ENCODE measurements at places on chromosomes 5 and 9.

- no peak for DNase-seq
Observed at GRCh38 chr9:79660615-79661014, 88.8 kb downstream of the TLE4 start.

- DNase-seq: no peak
Observed at GRCh38 chr9:68446836-68447235, 90.4 kb downstream of the PGM5 start.

DNA sequence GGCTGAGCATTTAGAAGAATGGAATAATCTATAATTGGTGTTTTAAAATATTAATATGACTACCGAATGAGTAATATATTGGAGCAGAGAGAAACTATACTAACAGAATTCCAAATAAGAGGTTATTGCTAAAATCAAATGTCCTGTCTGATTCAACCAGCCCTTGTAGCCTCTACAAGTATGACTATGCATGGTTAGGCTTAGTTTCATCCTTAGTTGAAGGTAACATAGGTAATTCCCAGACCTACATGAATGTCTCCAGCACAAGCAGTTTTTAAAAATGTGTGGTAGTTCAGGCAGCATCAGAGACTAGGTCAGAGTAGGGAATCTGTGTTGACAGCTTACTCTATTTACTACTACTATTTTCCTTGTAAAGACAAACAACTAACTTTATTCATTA is 51.7 kb upstream of the SLC27A6 start:
- DNase-seq: no peak

- no peak for DNase-seq
Observed at GRCh38 chr5:119269061-119269944, 86.5 kb upstream of the TNFAIP8 start.

- DNase-seq: no peak
Observed at GRCh38 chr9:107438211-107439031, 51.1 kb downstream of the KLF4 start.

DNA sequence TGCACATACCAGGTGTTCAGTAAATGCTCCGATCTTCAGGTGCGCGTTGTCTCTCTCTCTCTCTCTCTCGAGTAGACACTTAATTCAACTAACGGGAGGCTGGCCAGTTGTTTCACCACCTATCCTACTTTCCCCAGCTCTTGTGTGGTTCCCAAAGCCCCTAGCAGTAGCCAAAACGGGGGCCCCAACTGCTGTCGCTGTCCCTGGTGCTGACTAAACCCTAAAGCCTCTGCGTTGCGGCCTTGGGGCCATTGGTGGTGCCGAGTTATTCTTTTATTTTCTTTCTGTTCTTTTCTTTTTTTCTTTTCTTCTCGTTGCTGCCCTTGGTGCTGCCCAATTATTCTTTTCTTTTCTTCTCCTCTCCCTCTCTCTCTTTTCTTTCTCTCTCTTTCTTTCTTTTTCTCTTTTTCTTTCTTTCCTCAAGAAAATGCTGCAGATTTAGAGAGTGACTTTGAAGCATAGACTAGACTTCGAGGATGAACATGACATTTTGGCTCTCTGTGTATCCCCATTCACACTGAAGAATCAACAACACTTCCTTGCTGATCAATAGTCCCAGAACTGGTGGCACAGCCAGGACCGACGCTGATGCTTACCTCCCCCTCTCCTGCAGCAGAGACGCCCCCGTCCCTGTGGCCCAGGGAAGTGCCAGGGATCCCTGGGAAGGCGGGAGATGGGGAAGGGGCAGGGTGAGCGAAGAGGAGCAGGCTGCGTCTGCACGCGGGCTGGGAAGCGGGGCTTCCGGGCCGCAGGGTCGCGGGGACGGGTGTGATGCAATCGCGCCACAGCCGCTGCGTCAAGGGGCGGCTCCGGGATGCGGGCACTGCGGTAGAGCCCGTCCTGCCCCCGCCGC is at the start of gene FBLL1:
TSS of gene FBLL1 (plus strand) at position 785 of the 853 bp plus-strand sequence. CDS start 200 bp downstream, outside the sequence.
- DNase-seq: peak; percentile 4

DNA sequence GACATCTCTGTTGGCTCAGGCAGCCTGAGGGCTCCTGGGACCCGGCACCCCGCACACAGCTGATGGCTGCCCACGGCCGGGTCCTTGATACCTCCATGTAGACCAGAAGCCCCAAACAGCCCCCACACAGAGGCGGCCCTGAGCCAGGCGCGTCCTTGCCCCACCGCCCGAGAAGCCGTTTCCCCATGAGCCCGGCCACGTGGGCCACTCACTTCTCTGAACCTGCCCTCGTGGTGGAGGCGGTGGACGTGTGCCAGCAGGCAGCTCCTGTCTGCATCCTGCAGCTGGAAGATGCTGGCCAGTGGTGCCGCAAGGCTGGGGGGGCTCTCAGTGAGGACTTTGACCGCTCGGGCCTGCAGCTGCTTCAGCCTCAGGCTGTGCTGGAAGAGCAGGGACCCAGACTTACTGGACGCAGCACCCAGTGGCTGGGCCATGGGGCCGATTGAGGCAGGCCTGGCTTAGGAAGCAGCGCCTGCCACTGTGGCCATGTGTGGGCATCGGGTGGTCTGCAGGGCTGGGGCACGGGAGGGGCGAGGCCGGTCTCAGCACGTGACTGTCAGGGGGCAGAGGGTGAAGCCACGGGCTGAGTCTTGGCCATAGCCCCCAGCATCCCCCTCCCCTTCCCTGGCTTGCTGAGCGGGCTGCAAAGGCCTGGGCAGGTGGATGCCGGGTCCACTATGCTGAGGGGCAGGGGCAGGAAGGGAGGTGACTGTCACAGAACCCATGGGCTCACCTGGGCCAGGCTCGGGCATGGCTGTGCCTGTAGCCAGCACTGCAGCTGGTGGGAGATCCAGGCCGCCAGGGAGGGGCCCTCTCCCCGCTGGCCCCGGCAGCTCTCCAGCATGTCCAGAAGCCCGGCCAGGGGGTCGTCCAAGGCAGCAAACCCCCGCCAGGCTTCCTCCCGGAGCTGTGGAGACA is 50.0 kb downstream of the EXD3 start:
- no peak for DNase-seq

DNA sequence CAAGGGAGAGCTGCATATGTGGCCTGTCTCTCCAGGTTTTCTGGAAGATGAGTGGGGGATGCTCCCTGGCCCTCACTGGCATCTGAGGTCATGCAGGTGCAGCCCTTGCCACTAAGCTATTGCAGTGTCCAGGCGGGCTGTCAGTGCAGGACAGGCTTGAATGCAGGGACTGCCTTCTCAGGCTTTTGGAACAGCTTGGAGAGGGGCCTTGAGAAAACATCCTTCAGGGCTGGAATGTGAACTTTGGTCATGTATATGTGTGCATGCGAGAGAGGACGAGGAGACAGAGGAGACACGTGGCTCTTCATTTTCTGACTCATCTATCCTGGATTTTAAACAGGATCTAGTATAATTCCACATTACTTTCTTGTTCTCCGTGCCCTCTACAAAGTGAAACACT is 90.3 kb downstream of the MACROH2A1 start:
- DNase-seq: no peak

DNA sequence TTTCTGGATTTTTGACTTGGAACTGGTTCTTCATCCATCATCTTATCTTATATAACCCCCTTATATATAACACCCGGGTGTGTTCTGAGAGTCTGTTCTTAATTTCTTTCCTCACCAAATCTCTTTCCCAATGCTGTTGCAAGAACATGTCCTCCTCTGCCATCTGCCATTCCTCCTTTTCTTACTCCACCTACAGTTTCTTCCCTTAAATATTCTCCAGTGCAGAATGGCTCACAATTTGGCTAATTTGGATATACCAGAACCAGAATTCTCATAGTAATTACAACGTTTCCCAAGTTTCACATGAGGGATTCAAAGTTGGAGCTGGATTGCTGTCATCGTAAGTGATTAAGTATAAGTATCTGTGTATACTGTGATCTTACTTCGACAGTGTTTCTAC is 28.0 kb downstream of the SKP2 start:
- no peak for DNase-seq

DNA sequence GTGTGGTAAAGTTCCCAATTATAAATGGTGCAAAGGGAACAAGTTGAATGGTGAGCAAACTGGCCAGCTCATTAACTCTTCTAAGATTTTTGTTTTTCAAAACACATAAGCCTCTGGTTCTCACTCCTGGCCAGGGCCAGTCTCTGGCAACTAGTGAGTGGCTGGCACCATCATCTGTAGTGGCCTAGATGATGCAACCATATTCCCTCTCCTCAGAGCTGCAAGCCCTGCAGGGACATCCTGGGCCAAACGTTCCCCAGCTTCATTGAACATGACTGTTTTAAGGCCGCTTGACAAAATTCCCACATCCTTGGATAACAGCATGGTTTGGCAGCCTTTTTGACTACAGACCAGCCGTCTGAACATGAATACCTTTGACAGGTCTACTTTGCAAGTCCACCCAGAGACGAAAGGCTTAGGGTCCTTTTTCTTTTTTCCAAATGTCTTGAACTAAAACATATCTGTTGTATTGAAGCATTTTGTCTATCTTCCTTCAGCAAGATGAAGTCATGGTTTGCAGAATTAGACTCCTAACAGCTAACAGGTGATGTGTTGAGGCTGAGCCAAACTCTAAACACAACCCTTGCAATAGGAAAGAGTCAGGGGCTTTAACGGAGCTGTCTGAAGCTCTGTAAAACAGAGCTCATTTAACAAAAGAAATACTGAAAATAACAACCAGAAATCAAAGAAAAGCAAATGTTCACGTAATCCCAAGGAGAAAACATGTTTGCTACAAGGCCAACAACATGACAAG is 23.8 kb downstream of the MACROH2A1 start:
- DNase-seq: no peak

DNA sequence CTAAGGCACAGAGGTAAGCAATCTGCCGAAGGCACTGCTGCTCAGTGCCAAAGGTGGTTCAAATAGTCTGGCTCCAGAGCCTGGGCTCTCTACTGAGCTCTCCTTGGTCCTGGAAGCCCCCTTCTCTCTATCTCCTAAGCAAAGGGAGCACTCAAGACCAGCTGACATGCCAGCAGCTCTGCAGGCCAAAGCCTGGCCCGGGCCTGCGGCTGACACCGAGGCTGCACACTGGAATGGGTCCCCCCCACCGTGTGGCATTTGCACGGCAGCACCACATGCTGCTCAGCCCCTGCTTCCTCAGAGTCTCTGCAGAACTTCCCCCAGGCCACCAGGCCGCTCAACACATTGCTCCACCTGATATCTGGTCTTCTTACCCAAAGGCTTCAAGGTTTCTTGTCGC is 57.8 kb upstream of the GOLPH3 start:
- DNase-seq: no peak

- DNase-seq: no peak
Observed at GRCh38 chr9:124414612-124415011, 630 bp downstream of the PSMB7 start.

- no peak for DNase-seq
Observed at GRCh38 chr9:103188781-103189350, 193.7 kb downstream of the CYLC2 start.

- no peak for DNase-seq
Observed at GRCh38 chr9:2015581-2016407, 647 bp downstream of the SMARCA2 start.

DNA sequence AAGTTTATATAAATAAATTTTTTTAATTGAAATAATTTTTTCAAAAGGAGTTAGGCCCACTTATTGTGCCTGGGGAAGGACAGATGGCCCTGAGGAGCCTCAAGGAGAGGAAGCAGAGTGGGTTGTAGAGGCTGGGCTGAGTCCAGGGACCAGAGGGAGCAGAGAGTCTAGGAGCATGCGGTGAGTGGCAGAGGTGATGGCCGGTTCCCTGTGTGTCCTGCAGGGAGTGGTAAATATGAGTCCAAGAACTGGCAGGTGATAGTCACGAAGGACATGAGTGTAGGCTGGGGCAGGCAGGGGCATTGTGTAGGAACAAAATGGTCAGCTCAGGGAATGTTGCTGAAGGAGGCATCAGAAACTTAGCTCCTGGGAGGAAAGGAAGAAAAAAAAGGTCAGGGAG is 8.3 kb upstream of the BTNL9 start:
- DNase-seq: no peak

DNA sequence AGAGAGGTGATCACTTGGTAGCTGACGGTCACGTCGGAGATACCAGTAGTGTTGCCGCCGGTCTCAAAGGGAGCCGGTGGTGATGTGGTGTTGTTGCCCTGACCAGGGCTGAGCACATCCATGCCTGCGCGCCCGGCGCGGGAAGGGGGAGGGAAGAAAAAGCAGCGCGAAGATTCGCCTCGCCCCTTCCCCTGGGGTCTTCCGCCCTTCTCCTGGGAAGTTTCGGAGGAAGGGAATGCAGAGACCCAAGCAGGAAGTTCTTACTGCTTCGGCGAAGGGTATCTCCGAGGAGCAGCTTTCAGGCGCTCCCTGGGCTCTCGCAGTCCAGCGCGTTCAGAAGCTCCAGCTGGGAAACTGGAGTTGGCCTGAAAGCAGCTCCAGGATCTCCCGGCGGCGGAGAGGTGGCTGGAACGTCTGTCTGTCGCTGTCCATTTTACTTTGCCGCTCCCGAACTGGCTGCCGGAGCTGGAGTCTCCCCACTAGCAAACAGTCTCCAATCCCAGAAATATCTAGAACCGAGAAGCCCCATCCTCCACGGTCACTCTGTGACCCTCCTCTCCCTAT is 565 bp downstream of the HTR1A start:
- no peak for DNase-seq

DNA sequence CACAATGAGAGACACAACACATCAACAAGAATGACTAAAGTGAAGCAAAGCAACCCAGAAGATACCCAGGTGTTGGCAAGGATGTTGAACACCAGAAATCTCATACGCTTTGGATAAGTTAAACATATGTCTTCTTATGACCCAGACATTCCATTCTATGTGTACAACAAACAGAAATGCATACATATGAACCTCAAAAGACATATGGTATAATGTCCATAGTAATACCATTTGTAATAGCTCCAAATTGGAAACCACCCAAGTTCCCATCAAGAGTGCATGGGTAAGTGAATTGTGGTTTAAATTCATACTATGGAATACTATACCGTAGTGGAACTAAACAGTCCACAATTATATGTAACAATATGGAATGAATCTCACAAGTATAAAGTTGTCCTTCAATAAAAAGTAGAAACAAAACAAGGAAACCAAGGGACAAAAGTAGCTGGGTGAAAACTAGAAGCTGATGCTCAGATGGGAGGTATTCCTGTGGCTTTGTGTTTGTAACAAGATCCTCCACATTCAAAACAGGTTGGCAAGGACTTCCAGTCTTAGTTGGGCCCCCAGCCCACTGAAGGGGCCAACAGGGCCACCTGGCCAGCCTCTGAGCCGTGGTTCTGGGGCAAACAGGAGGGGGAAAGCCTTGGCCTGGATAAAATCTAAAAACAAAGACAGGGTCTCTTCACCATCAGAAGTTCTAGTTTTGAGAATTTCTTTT is 171.8 kb upstream of the PITX1 start:
- no peak for DNase-seq

DNA sequence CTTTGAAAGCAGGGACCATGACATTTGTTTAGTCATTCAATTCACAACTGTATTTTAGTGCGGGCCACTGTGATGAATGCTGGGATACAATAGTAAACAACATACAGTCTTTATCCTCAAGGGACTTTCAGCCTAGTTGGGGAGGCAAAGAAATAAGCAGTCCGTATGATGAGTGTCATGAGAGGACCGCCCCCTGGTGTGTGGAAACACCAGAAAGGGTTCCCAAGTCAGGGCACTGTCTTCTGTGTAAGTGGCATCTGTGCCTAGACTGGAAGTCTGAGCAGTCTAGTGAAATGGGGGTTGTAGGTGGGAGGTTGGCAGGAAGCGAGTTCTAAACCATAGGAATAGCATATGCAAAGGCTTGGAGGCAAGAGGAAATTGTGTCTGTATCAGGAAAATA is 6.8 kb downstream of the C9orf43 start:
- DNase-seq: no peak
